ENCODE measurements at places on chromosomes 4 and X.

DNA sequence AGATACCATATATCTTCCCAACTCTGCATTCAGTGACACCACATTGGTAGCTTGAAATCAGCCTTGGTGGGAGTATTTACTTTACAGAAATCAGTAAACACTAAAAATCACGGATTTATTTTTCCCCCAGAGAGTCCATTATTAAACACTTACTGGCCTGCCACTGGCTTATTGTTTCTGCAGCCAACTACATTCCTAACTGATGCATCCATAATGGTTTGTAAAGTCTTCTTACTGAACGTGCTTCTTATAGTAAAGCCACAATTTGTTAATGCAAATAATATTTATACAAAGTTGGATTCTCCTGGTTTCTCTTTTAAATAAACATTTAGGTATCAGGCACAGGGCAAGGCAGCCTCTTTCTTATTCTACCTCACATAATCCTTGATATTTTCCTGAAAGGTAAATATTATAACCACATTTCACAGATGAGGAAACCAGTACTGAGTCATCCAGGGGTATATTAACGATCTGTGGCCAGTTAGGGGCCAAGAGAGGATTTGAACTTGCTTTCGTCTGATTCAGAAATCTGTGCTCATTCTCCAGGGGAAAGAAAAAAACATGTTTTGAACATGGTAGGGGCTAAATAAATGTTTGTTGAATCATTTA lies 136.5 kb downstream of the RAB28 start:
- no peak for DNase-seq

GRCh38 chr4:21885770-21886169 lies 62.8 kb downstream of the KCNIP4 start:
- DNase-seq, result no peak

- DNase-seq, result no peak
These were observed 525.9 kb upstream of the ZFP42 start for GRCh38 chr4:187469627-187470026.

DNA sequence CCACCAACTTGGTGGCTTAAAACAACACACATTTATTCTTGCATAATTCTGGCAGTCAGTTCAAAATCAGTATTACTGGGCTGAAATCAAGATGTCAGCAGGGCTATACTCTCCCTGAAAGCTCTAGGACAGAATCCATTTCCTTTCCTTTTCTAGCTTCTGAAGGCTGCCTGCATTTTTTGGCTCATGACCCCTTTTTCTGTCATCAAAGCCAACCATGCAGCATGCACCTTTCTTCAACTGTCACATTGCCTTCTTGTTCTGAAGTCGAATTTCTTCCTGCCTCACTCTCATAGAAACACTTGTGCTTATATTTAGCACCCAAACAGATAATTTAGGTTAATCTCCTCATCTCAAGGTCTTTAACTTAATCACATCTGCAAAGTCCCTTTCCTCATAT lies 79.8 kb upstream of the PPP1R2C start:
- no peak for DNase-seq

DNA sequence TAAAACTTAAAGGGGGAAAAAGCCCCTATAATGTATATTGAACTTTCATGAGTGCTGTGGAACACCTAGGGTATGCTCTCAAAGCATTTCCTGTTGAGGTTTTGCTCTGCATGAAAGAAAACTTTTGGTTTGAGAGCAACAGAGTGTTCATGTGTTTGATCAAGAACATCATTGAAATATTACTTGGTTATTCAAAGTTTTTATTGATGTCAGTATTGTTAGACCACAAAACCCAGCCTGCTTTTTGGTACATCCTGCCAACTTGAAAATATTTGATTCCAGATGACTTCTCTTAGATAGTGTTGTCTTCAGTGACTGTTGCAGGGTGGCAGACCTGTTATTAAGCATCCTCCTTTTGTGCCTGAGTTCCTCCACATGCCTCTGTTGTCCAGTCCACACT lies 68.0 kb downstream of the N4BP2 start:
- DNase-seq, result no peak

GRCh38 chr4:666822-667544 lies 7.1 kb downstream of the ATP5ME start:
- no peak for DNase-seq

DNA sequence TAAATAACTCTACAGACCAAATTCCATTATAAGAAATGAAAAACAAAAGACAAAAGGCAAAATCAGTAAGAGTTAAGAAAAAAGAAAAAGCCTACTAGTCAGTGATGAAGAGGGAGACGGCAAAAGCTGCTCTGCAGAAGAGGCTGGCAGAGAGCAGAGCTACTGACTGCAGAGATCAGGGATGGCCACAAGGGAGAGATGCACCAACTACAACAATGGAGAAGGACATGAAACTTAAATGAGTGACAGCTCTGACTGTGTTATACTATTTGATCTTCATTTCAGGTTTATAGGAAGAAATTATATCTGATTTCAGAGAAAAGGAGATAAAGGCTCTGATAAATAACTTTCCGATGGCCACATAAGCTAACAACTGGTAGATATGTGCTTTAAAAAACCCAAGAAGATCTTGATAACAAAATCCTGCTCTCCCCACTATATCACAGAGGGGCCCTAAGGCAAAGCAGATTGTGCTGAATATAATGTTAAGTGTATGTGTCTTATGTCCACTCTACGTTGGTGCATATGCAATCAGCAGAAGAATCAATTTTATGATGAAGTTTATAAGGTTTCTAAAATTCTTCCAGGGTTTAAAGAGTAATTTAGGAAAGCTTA lies 58.4 kb upstream of the COX18 start:
- peak; percentile 40 for DNase-seq

- DNase-seq, result no peak
These were observed 88.9 kb downstream of the ZNF674 start for GRCh38 chrX:46456125-46456922.

DNA sequence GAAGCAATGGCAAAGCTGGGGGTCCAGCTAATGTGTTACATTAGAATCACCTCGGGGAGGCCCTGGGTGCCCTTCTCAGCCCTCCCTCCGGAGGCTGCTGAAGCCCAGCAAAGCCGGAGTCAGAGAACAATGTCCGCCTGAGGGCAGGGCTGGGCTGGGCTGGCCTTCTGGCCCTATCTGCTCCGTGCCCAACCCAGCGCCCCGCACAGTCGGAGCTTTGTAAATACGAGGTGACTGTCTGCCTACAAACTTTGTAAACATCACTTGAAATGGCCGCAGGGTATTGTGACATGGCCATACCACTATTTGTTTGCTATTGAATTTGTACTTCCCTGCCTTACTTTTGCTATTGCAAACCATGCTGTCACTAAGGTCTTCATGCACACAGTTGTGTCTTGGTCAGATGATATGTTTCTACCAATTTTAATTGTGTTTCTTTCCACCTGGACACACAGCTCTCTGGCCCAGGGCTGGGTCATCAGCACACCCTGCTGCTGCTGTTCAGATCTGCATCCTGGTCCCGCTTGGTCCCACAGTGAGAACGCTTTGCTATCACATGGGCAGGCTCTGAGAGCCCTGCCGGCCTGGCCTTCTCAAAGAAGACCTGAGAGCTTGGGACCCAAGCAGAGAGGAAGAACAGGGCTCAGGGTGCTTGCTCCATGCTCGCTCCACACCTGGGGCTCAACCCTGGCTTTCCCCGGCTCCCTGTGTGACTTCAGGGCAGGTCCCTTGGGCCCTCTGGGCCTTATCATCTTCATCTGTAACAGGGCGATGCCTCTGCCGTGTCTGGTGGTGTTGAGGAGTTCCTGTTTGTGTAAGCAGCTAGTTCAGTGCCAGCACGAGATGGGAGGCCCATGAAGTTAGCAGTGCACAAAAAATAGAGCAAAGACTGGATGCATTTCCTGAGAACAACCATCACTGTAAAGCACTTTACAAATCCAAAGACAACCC lies 2.3 kb downstream of the S100P start:
- no peak for DNase-seq

GRCh38 chrX:38018766-38019425 lies 12.5 kb downstream of the SYTL5 start:
- no peak for DNase-seq

DNA sequence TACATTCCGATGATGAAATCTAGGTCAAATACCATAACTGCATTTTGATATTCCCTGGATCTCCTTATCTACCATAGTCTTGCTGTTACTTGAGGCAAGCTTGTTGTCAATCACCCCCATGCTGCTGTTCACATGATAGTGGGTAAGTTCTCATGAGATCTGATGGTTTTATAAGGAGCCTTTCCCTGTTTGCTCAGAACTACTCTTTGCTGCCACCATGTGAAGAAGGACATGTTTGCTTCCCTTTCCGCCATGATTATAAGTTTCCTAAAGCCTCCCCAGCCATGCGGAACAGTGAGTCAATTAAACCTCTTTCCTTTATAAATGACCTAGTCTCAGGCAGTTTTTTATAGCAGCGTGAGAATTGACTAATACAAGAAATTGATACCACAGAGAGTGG lies 432.0 kb downstream of the GLUD2 start:
- no peak for DNase-seq

- DNase-seq, result peak; percentile 44
These were observed at the start of gene ZFYVE28 for GRCh38 chr4:2417765-2418649. ZFYVE28 (minus strand) TSS chr4:2418645; CDS start chr4:2418323, 322 bp downstream.

- DNase-seq, result no peak
These were observed 38.6 kb downstream of the ALG13 start for GRCh38 chrX:111719426-111720210.

DNA sequence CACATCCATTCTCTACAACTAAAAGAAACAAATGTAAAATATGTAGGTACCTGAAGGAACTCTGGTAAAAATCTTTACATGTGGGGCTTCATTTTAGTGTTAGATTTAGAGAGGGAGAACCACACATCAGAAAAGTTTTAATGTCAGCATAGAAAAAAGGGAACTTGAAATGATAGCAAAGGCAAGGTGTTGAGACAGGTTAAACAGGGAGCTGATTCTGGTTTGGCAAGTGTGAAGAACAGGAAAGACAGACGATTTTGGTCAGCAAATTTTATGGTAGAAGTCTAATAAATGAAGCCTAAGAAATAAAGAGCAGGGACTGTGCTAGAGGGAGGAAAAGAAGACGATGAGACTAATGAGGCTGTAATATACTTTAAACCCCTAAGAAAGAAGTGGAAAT lies 67.6 kb upstream of the COX18 start:
- no peak for DNase-seq

DNA sequence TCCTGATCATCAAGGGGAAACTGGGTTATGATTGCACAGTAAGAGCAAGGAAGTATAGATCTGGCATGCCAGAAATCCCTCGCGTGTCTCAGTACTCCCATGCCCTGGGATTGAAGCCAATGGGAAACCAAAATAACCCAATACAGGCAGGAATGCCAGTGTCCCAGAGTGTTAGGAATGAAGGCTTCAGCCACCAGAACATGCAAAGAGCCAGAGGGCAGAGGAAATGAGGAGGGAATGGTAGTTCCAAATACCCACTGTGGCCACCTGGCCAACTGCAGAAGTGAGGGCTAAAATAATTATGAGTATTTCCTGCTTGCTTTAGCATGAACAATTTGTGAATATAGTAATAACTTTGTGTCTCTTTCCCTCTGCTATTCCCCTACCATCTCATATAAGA lies 12.2 kb downstream of the MTNR1A start:
- DNase-seq, result no peak
